ENCODE measurements at places on chromosomes 12 and 14. TPM values are rescaled to one million over a fixed set of nuclear protein-coding genes. Genes with fewer than 3 reads are reported as not detected.

Gene ADGRD1
- total RNA-seq: 17.2 TPM

Gene CISTR
- not detected for total RNA-seq

Gene SLC39A2
- 0.49 TPM for total RNA-seq

Gene GDF11
- 22.3 TPM for total RNA-seq

Gene NEUROD4
- 367 TPM for total RNA-seq

Gene ZCCHC8
- 47.8 TPM for total RNA-seq

Gene FOXN4
- 3.4 TPM for total RNA-seq

Gene TMEM63C
- 1.6 TPM for total RNA-seq

Gene MYH6
- 0.49 TPM for total RNA-seq

Gene LPAR5
- 0.88 TPM for total RNA-seq

Gene TGM1
- total RNA-seq: 6.2 TPM

Gene EIF2S3B
- 0.55 TPM for total RNA-seq

Gene GNPTAB
- 40.1 TPM for total RNA-seq

Gene LETMD1
- 65.2 TPM for total RNA-seq

Gene G2E3
- total RNA-seq: 54.6 TPM

Gene FOXG1
- 1.2 TPM for total RNA-seq
